ENCODE measurements at places on chromosomes 7 and 10.

GRCh38 chr10:26448706-26449435 is 10.7 kb downstream of the APBB1IP start:
- no peak for DNase-seq

DNA sequence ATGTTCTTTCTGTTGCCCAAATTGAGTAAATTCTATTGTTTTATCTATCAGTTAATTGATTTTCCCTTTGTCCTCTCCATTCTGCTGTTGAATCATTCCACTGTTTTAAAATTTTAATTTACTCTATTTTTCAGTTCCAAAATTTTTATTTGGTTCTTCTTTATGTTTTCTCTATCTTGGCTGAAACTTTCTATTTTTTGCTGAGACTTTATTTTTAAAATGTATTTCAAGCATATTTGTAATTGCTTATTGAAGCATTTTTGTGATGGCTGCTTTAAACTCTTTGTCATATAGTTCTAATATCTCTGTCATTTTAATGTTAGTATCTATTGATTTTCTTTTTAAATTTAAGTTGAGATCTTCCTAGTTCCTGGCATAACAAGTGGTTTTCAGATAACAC is 60.5 kb downstream of the OR13A1 start:
- DNase-seq = no peak

- no peak for DNase-seq
Observed at GRCh38 chr7:42893346-42894240, 18.3 kb downstream of the C7orf25 start.

DNA sequence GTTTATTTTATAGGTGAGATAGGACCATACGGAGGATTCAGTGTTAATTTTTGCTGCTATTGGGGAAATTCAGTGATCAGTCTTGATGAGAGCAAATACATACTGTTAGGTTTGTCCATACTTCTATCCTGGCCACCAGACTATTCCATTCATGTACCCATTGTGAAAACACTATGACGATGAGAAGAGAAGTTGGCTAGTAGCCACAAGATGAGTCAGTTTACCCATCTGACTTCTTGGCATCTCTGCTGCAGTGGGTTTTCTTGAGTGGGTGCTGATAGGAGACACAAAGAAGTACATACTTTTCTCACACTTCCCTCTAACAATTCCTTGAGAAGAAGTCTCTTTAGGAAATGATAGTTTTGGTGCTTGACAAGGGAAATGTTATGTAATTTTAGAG is 133.1 kb downstream of the TFPI2 start:
- no peak for DNase-seq

- no peak for DNase-seq
Observed at GRCh38 chr10:80771902-80772555, 234.3 kb downstream of the SH2D4B start.

DNA sequence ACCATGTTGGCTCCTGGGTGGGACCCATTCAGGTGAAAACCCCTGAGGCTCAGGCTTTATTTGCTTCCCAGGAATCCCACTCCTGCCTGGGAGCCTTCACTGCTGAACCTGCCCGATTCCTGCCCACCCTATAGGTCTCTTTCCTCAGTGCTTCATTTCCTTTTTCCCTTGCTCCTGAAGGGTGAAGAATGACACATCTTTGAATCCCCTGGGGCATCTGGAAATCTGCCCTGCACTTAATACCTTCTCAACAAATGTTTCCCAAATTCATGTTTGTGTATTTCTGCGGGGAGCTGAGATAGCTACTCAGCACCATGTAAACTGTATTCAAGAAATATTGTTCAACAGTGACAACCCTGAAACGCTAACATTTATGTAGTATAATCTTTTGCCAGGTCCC is 10.3 kb upstream of the PCBD1 start:
- no peak for DNase-seq

All from GM18507 (cell line).